ENCODE measurements at places on chromosomes 5 and 9.
A peak's percentile ranks its signal among the peaks of the same experiment; 100 is the strongest.

DNA sequence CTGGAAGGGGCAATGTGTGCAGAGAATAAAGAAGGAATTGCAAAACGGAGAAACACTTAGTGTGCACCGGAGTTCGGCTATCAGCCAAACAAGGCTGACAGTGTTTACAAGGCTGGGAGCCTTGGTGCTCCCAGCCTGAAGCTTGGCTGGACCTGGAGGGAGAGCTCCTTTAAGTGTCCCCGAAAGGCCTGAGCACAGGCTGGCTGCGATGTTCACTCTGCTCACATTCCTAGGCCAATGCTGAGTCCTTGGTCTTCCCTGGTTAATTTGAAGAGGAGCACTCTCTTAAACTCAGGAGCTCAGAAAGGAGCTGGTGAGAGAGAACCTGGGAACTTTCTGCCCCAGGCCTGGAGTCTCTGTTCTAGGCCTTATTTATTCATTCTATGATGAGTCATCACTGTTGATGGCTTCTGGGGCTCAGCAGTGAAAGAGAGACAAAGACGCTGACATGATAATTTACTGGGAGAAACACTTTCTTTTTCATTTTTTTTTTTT is 88.6 kb upstream of the MYO10 start:
- DNase-seq: no peak

GRCh38 chr9:82922686-82923085 is 140.3 kb downstream of the RASEF start:
- DNase-seq: no peak

DNA sequence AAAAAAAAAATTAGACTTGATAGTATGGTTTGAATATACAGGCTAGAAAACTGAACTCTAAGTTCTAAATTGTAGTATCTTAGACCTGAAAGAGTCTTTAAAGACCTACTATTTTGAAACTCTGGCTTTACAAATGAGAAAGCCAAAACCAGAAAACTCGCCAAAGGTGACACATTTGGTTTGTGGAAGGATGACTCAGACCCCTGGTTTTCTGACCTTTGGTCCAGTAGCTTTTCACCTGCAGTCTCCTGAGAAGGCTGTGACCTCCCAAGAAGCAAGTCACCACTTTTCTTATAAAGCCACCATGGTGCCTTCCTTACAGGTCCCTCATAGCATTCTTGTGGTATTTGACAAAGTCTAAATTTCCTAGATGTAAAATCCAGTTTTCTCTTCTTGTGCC is 102.1 kb upstream of the CEP78 start:
- DNase-seq: no peak

- no peak for DNase-seq
Measured at GRCh38 chr5:79924936-79925893, 65.8 kb downstream of the MTX3 start.

- DNase-seq: no peak
Measured at GRCh38 chr5:128586848-128587247, 48.8 kb upstream of the FBN2 start.

DNA sequence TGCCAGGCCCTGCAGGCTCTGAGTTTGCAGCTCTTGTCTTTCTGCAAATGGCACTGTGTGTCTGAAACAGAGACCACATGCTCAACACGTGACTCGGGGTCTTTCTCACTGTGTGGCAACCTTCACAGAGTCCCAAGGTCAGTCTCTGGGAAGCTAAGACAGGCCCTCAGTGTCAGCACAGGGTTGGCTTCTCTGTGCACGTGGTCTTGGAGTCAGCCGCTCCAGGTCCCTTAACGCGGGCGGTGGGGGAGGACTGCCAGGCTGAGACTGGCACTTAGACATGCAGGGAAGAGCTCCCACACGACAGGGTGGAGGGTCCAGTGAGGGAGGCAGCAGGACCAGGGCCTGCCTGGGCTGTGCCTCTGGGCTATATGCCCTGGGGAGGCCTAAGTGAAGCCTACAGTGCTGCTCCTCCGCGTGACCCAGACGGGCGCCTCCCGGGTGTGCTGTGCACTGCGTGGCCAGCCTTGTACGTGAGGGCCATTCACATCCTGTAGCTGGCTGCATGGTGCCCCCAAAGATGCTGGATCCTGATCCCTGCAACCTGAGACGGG is 76.8 kb downstream of the ADAMTS2 start:
- peak; percentile 10 for DNase-seq

DNA sequence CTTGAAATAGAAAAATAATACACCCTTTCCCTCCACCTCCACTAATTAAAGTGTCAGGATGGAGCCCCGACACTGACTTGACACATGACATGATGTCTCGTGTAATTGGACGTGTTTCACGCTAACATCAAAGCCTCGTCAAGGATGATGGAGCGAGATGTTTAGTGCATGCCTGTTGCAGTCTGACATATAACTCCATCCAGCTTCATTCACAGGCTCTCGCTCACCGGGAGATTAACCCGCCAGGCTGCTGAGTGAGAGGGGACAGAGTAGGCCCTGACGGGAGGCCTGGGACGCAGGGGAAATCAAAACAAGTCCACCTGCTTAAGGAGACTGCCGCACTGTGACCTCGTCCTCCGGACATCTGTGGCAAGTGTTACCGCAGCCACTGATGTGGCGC is 263.5 kb downstream of the SLIT3 start:
- DNase-seq: no peak

- no peak for DNase-seq
Measured at GRCh38 chr5:103410172-103410571, 151.6 kb downstream of the MACIR start.

DNA sequence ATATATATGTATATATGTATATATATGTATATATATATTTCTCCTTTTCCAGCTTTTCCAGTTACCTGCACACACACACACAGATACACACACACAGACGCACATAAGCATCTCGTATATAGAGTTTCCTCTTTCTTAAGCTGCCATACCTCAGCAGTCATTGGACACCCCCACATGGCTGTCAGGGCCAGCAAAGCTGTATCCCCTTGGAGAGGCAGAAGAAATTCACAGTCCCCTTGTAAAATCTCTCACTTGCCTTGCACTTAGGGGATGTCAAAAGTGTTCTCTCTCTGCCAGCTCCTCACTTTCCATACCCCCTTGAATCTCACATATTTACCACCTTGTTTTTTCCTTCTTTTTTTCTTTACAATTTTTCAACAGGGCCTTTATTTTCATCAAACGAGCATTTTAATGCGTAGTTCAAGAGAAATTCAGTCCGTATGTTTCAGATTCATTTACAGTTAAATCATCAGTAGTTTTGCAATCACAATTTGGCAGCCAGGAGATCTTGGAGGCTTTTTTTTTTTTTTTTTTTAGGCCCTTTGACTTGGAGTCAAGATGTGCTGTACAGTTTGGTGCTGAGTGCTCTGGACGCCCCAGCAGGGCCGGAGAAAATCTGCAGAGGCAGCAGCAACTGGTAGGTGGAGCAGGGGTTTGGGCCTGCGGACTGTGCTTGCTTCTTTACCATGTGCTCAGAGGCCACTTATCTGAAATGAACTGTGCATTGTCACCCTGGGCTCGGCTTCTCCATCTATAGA is 244.9 kb upstream of the KLF4 start:
- DNase-seq: no peak

DNA sequence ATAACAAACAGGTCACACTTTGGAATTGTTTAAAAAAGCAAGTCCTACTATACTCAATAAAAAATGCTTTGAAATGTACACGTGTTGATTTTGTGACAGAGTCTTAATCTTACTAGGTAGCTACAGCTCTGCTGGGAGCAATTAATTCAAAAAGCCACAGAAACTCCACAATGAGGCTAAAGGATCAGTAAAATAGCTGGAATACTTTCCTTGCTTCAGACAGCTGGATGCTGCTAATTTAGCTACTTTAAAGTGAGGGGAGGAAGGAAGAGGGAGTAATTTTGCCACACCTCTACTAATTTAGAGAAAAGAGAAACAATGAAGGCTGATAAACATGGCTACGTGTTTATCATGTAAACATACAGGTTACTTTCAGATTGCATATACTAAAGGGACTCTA is 927.6 kb upstream of the DMAC1 start:
- DNase-seq: no peak

DNA sequence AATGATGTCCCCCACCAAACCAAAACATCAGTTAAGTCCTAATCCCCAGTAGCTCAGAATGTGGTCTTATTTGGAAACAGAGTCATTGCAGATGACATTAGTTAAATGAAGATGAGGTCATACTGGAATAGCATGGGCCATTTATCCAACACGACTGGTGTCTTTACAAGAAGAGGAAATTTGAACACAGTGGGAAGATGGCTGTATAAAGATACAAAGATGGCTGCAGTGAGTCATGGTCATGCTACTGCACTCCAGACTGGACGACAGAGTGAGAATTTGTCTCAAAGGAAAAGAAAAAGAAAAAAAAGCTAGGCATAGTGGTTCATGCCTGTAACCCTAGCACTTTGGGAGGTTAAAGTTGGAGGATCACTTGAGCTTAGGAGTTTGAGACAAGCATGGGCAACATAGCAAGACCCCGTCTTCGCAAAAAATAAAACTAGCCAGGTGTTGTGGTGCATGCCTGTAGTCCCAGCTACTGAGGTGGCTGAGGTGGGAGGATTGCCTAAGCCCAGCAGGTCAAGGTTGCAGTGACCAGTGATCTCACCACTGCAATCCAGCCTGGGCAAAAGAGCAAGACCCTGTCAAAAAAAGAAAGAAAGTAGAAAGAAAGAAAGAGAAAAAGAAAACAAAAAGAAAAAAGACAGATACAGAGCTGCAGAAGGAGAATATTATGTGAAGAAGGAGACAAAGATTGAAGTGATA is 130.0 kb upstream of the CDKN2B start:
- DNase-seq: no peak

GRCh38 chr9:79184831-79185230 is 386.9 kb upstream of the TLE4 start:
- no peak for DNase-seq

GRCh38 chr9:4832786-4833579 is 40.2 kb downstream of the RCL1 start:
- no peak for DNase-seq

DNA sequence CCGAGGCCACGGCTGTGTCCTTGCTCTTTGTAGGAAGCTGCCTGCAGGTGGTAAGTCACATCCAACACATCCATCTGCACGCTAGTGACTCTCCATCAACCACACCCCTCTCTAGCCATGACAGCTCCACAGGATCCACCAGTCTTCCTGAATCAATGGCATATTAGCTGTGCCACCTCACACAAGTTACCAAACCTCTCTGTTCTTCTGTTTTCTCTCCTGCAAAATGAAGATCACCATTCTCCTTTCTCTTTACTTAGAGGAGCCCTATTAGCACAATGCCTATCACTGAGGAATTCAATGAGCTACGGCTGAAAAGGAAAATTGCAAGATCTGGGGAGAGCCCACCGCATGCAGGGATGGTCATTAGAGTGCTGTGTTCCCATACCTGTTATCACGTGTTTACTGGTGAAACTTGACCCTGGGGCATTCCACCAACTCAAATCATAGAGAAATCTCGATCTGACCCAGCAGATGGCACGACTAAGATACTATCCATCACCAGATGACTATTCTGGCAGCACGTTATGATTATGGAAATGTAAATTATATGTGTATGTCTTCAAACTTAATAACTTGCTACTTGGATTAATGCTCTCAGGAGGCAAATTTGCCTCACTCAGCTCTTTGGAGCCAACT is 20.9 kb downstream of the WHRN start:
- no peak for DNase-seq

DNA sequence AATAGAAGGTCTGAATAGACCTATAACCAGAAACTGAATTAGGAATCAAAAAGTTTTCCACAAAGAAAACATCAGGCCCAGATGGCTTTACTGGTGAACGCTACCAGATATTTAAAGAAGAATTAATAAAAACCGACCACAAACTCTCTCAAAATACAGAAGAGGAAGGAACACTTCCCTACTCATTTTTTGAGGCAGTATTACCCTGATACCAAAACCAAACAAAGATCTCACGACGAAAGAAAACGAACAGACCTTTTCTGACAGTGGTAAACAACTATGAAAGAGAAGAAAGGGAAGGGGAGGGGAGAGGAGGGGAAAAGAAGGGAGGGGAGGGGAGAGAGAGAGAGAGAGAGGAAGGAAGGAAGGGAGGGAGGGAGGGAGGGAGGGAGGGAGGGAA is 13.5 kb downstream of the B4GALT1 start:
- DNase-seq: no peak

- DNase-seq: no peak
Measured at GRCh38 chr5:81795666-81796065, 44.8 kb upstream of the SSBP2 start.

DNA sequence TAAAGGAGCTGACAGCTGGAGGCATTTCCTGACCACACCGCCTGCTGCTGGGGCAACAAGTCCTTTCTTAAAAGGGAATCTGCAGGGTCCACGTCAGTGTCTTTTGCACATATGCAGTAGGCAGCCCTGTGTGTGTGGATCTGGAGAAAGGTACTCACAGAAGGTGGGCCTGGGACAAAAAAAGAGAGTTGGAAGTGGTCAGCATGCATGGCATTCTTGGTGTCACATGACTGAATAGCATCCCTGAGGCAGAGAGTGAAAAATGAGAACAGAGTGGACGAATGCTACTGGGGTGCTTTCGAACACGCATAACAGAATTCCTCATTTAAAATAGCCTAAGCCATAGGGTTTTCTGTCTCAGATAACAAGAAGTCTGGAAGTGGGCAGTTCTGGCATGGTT is 47.0 kb downstream of the DNAJC21 start:
- DNase-seq: no peak

- no peak for DNase-seq
Measured at GRCh38 chr5:181120306-181120705, 10.7 kb downstream of the OR2V1 start.

DNA sequence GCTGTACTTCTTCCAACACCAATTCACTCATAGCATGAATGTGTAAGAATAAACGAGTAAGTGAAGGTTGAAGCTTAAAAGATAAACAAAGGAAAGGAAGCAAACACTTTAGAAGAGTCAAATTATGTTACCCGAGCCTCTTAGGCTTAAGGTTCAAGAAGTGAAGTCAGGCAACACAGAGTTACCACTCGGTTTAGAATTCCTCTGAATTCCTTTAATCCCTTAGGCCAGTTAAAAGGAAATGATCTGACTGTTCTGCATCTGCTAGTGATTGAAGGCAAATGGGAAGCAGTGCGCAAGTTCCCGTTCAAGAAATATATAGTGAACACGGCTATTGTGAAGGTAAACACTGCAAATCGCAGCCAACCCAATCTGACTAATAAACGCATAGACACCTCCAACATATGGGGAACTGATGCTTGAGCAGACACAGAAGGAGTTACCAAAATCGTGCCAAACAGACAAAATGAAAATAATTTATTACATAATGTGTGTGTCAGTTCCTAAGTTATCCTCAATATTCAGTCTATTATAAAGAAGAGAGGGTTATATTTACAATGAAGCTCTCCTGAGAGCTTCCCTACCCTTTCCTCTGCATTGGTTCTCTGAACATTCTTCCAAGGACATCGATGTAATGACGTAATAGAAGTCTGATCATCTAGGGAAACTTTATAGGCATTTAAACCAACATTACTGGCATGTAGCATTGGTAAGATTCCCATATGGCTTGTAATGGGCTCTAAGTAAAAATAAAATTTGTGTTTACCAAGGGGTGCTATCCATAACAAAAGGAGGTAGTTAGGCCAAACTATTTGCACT is 837.1 kb upstream of the ZNF608 start:
- no peak for DNase-seq

- DNase-seq: no peak
Measured at GRCh38 chr5:7629561-7629960, 221.4 kb downstream of the CFAP90 start.

All from pancreas (tissue), 10 donors.